Lung microvascular endothelial cell (primary cell): ENCODE measurements at places on chromosomes 4 and X.
A peak's percentile ranks its signal among the peaks of the same experiment; 100 is the strongest.

DNA sequence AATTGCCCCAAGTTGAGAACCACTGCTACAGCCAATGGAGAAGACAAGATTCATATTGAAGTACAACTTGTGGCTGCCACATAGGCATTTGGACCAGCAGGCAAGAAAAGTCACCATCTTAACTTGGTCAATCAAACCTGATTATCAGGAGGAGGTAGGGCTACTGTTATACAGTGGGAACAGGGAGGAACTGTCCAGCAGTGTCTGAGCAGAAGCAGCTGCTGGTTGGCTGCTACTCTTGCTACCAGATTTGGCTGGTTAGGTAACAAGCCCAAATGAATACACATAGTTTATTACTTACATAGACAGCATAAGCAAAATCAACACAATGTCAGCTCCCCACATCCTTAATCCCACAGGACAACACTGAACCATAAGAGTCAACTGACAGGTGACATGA, 39.4 kb downstream of the ATP1B4 start:
- DNase-seq, result no peak

- peak; percentile 94 for DNase-seq
Observed at GRCh38 chr4:77007358-77008230, 58.0 kb downstream of the SEPTIN11 start.

- DNase-seq, result peak; percentile 97
Observed at GRCh38 chr4:185203486-185204237, at the start of gene CFAP97. CFAP97 (minus strand) TSS chr4:185204000; CDS start chr4:185191196, 12,804 bp downstream.

- DNase-seq, result no peak
Observed at GRCh38 chrX:111728096-111728495, 47.1 kb downstream of the ALG13 start.

DNA sequence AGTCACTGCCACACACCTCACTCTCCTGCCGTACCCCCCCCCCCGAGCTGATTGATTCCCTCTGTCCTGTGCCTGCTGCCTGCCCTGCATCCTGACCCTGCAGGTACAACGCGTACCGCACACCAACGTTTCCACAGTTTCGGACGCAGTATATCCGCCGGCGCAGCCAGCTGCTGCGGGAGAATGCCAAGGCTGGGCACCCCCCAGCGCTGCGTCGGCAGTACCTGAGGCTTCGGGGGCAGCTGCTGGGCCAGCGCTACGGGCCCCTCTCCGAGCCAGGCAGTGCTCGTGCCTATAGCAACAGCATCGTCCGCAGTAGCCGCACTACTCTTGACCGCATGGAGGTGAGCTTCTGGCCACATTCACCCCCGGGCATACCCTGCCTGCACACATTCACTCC, 1.3 kb downstream of the WDR13 start:
- DNase-seq, result no peak

GRCh38 chrX:120749141-120749846, 119.4 kb upstream of the C1GALT1C1 start:
- peak; percentile 70 for DNase-seq

DNA sequence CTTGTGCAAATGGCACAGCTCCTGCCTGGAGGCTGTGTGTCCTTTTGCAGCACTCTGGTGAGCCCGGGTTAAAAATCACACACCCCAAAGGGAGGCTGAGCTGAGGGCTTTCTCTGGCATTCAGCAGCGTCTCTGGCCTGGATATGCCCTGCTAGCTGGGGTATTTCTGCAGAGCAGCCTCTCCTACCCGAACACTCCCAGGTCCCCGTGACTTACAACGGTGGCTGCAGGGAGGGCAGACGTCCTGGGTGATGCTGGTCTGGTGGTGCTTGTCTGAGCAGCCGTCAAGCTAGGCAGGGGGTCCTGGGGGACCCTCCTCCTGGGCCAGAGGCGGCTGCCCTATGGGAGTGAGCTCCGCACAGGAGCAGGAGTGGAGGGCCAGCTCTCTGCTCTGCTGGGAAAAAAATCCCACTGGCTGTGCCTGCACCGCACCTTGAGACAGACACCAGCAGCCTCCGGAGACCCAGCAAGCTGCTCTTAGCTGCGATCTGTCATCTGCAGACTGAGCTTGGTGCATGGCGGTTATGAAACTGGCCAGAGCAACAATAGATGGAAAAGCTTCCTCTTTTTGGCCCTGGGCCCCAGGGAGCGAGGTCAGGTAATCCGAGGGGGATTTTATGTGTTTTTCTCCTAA, 41.3 kb upstream of the ASMTL start:
- DNase-seq, result no peak

- DNase-seq, result no peak
Observed at GRCh38 chr4:179361978-179362486, 1919.8 kb upstream of the AGA start.

DNA sequence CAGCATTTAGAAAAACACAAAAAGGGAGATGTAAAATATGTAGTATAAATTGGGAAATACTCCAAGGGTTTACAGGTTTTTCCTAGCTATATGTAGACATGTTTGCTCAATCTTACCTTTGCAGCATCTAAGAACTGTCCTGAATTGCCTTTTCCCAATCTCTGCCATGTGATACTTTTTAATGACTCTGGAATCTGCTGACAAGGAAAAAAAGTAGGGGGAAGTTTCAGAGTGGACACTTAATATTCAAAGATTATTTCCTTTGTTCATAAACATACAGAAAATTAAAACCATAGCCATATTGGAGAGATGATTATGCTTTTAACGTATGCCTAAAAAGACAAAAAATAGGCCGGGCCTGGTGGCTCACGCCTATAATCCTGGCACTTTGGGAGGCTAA, 41.4 kb downstream of the ABCB7 start:
- no peak for DNase-seq

DNA sequence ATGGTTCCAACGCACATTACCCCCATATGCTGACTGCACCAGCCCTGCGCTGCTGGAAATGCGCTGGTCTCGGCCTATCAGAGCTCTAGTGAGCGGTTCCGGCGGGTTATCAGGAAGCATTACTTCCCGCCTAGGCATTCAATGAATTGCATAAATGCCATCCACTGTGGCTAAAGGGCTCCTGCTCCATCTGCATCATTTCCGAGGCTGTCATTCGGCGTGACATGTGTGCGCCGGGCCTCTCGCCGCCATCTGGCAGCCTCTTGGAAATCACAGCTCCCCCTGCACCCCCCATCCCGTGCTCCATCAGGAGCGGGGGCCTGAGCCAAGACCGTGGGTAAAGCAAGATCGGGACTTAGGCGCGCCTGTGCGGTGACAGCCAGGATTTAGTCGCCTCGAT, 64.4 kb downstream of the SEPSECS start:
- no peak for DNase-seq

- DNase-seq, result no peak
Observed at GRCh38 chr4:11469650-11470437, 41.1 kb upstream of the HS3ST1 start.

DNA sequence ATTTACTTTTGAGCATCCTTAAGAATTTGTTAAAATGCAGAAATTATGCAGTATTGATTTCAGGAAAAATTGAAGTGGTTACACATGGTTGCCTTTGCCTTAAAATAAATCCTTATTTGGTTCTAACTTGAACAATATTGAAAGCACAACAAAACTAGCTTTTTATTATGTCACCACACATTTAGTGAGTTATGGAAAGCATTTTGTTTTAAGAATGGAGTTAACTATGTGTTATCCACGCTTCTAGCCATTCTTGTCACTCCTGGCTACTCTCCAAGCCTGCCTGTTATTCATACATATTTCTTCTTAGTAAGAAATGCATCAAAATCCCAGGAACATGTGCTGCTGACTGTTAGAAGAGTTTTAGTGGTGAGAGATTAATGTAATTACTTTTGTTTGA, 73.9 kb downstream of the FAT4 start:
- DNase-seq, result peak; percentile 63

DNA sequence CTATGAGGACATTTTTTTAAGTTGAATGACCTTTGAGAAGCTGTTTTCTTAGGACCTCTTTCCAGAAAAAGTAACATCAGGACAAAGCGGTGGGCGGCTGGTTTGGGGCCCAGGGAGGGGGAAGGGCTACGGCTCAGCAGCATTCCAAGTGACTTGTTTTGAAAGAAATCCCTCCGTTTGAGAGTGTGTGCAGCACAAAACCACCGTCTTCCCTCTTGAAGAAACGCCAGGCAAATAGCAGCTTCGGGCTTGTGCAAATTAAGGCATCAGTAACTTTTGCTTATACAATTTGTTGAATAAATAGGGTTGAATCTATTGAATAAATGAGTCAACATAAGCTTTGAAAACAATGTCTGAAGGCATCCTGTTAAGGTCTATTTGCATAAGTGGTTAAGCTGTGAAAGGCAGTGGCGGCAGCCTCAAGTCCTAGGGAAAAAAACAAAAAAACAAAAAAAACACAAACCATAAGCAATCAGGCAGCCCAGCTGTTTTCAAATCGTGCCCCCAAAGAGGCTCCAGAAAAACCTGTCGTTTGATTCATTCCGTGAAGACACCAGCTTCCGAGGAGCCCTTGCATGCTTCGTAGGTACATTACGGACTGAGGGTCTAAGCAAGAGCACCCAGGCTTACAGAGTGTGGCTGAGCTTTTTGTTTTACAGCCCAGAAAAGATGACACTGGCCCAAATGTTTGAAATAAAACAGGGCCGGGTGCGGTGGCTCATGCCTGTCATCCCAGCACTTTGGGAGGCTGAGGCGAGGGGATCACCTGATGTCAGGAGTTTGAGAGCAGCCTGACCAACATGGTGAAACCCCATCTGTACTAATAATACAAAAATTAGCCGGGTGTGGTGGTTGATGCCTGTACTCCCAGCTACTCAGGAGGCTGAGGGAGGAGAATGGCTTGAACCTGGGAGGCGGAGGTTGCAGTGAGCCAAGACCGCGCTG, 103.7 kb downstream of the CRLF2 start:
- no peak for DNase-seq

DNA sequence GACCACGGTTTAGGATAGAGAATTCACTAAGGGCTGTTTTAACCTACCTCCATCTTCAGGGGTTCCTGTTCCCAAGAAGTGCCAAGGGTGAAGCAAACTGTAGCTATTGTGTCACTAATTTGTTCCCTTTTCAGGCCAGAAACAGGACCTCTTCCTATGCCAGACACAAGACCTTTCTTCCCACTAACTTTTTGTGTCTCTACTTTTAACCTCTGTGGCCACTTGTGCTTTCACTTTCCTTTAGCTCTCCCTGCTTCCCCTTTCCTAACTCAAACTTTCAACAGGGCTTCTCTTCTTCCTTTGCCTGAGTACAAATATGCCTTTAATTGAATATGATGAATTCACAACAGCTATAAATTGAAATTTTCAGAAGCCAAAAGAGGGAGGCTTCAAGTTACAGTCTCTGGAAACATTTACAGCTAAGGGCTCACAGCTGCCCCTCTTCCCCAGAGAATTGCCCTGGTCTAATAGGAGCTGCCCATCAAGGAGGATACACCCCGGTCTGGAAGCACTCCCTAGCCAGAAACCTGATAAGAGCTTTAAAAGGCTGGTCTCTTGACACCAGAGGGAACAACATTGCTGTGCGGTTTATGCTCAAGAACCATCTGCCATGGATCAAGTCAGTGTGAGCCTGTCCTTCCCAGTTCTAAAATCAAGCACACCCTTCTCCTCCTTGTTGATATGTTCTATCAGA, 61.7 kb upstream of the PLS3 start:
- DNase-seq, result peak; percentile 5

DNA sequence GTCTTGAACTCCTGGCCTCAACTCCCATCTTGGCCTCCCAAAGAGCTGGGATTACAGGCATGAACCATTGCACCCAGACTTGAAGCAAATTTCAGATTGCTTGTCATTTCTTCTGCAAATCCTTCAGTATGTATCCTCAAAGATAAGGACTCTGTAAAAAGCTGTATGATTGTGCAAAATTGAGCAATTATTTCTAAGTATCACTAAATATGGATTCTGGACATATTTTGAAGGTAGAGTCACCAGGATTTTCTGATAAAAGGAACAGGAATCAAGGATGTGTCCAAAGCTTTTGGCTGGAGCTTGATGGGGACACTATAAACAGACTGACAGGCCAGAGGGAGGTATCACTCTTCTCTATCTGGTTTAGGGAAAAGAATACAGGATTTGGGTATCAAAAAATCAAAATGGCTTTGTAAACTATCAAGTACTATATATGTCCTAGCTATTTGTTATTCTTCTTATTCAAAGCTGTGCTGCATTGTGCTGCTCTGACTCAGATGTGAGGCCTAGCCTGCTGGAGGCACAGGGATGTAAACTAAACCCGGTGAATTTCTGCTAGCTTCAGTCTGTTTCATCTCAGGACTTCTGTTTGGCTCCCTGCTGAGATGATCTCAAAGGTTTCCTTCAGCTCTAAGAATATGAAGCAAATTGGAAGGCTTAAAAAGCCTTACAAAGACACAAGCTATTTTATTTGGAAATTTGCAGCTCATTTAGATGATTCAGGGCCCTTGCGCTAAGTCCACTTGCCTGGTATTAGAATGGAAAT, 8.3 kb downstream of the RPS4X start:
- no peak for DNase-seq

- no peak for DNase-seq
Observed at GRCh38 chrX:142186103-142186502, 19.0 kb downstream of the MAGEC2 start.

DNA sequence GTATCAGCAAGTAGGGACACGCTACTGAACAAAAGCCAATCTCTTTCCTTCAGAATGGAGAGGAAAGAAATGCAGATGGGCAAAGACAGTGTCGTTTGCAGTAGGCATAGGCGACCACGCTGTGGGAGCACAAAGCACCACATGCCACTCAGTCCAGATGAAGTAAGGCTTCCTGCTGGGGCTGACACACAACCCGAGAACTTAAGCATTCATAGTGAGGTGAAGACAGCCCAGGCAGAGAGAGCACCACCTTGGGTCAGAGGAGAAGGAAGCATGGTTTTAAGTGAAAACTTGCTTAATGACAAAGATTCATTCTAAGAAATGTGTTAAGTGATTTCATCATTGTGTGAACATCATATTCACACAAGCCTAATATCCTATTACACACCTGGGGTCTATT, 238.8 kb downstream of the MGST2 start:
- no peak for DNase-seq

DNA sequence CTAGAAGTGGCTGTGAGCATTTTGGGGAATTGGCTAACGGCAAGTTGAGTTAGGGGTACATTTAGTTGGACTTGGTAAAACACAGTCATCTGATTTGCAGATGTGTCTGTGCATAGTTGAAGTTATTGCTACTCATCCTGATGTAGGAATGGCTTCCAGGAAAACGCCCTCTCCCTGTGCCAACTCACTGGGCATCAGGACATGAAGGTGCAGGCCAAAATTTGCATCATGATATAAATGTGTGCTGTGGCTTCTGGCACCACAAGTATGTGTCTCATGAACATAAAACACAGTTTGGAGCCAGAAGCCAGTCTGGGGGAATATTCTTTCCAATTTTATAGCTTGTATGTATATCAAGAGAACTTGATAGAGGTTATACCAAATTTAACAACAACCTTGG, 54.2 kb upstream of the CBR4 start:
- no peak for DNase-seq

GRCh38 chr4:73836373-73837279, at the start of gene CXCL6:
CXCL6 (plus strand) TSS chr4:73836678; CDS start chr4:73836751, 73 bp downstream.
- DNase-seq, result peak; percentile 27

GRCh38 chr4:78688366-78688765, 87.8 kb upstream of the BMP2K start:
- no peak for DNase-seq

GRCh38 chrX:119783026-119783425, 8.4 kb downstream of the RPL39 start:
- no peak for DNase-seq
